ENCODE measurements at places on chromosomes 4 and X.
A peak's percentile ranks its signal among the peaks of the same experiment; 100 is the strongest.

DNA sequence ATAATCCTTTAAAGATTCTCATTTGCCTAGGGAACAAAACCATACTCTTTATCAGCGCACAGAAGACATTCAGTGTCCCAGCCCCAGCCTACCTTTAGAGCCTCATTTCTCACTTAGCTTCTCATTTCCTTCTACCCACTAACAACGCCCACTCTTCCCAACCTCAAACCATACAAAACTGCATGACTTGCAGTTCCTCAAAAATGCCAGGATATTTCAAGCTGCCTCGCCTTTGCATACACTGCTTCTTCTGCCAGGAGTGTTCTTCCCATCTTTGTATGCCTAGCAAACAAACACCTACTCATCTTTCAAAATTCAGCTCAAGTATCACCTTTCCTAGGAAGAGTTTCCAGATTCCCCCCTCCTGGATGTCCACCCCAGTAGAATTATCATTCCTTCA is 129.9 kb upstream of the ADGRL3 start:
- no peak for DNase-seq

DNA sequence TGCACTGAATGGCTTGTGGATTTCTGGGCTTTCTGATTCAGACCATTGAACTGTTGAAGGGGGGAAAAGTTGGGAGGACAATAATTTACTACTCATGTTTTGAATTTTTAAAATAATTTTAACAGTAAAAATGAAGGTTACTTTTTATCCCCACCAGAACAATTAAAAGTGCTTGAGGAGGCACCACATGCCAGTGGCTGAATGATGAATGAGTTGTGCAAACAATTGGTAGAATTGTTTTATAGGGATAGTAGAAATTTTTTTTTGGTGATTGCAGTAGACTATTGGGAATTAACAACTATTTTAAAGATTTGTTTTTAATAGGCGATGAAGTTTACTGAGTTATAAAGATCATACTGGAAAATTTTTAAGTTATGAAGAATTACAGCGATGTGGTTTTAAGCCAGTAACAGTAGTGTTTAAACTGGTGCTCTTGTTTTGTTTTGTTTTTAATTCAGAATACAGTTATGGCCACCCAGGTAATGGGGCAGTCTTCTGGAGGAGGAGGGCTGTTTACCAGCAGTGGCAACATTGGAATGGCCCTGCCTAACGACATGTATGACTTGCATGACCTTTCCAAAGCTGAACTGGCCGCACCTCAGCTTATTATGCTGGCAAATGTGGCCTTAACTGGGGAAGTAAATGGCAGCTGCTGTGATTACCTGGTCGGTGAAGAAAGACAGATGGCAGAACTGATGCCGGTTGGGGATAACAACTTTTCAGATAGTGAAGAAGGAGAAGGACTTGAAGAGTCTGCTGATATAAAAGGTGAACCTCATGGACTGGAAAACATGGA is 2.7 kb downstream of the REST start:
- DNase-seq = no peak

DNA sequence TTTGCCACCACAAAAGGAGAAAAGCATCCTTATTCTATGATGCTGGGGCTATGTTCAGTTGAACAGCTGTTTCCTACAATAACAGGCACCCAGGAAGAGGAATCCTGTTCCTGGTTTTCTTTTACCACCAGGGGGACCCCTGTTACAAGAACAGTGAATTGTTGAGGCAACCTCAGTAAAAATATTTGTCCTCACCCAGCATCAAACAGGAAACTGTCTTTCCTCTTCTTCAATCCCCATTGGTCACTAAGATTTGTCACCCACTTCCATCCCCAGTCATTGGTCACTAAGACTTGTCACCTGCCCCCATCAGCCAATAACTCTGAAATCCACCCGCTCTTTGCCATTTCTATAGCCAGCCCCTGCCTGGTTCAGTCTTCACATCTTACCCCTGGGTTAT is 143.5 kb upstream of the GALNT7 start:
- DNase-seq = peak; percentile 26

DNA sequence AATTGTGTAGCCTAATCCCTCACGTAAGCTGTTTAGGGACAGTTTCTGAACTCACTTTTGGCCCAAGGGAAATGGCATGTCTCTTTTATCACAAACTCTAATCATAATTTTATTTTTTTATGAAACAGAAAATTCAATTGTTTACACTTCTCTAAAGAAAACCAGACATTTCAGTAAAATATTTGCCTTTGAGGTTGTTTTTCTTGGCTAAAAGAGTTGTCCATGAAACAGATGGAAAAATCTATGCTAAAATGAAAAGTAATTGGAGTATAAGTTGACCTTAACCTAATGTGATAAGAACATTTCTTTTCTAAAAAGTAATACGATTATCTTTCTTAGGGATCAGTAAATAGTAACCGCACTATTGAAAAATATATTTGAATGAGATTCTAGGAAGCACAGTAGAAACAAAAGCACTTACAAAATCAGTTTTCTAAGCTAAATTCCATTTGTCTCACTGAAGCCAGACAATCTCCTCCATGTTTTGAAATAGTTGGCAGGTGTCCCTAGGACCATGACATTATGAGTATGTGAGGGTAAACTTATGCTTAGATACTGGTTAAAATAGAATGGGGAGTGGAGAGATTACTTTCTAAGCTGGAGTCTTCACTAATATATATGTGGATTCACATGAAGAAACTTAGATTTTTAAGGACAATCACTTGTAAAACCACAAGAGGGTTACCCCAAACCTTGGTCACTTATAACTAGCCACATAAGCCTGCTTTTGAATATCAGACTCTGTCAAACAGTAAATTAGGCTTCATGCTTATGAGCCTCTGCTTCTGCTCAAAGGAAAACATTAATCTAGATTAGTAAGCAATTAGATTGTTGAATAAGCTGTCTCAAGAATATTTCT is 20.1 kb upstream of the TET2 start:
- DNase-seq = no peak

GRCh38 chr4:165201806-165202205 is 5.6 kb upstream of the KLHL2 start:
- DNase-seq = no peak

GRCh38 chrX:70437011-70437410 is 7.6 kb upstream of the DLG3 start:
- DNase-seq = no peak

All from H54 (cell line).